MV-4-11 (cell line): ENCODE measurements at places on chromosomes 3 and 15.

GRCh38 chr15:81819924-81820635 is 225.7 kb downstream of the MEX3B start:
- DNase-seq: no peak

- DNase-seq: peak; percentile 54
Observed at GRCh38 chr15:38398134-38398533, 55.8 kb upstream of the FAM98B start.

DNA sequence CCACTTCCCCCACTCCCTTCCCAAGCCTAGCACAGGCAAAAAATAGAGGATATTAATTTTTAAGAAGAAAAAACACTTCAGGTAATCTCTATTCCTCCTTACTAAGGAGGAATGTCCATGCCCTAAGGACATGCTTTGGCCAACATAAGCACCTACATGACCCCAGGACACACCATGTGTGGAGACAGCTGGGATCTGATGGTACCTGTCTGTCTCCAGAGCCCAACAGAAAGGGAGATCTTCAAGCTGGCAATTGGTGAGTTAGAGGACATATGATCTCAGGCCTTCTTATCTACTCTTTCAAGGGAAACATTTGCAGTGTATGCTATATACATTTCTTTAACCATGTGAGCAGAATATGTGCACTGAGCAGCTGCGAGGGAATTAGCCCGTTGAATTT is 7.0 kb downstream of the TM4SF4 start:
- no peak for DNase-seq

DNA sequence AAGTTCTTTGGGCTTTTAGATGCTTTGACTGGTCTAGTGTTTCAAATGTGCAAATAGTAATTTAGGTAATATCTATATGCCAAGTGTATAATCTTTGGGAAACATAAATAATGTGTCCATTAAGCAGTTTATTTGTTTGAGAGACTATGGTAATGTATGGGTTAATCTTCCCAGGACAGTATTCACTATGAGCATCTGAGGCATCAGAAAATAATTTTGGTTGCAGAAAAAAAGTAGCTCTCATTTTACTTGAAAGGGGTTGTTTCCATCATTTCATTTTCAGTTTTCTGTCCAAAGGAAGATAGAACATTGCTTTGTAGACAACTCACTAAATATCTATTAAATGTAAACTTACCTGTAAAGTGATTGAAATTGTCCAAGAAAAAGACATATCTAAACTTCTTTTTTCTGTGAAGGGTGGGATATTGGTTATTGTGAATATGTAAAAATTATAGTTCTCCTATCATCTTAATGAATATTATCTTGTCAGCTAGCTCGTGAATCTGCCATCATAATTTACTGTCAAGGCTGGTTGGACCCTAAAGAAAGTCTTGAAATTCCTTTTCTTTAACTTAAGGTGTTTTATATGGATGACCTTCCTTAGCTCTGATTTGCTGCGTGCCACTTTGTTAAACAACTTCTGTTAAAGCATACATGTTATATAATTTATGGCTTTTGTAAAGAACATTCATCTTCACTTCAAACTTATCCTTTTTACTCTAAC is 108.8 kb downstream of the EPHA3 start:
- no peak for DNase-seq

DNA sequence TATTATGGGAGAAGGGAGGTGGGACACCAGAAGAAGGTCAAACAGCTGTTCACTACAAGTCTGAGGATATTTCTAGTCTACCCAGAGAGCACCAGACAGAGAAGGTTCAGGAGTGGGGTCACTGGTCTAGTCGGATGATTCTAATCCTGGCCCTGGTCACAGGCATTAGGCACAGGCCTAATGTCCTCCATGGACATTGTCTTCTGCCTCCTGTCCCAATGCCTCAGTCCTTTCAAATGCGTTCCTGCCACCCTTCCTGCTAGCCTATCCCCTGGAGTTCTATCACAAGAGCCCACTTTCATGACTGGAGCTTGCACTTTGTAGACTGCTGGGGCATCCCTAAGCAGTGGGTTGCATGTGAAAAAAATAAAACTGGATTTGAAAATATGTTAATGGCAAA is 83.9 kb upstream of the PFN2 start:
- DNase-seq: no peak

DNA sequence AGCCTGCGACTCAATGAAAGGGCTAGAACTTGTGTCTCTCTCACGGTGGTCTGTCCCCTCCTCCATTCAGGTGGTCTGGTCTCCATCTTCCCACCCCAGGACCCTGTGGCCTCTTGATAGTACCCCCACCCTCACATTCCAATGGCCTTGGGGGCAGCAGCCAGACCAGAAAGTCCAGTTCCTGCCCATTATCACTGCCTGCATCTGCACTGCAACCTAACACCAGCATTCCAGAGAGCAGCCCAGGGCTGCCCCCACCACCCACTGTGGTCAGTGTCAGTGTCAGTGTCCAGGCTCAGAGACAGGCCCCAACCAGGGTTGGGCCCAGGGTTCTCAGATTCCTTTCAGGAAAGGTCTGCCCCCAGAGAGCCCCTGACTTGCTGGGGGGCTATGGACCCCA is 12.6 kb downstream of the IGDCC3 start:
- DNase-seq: no peak

DNA sequence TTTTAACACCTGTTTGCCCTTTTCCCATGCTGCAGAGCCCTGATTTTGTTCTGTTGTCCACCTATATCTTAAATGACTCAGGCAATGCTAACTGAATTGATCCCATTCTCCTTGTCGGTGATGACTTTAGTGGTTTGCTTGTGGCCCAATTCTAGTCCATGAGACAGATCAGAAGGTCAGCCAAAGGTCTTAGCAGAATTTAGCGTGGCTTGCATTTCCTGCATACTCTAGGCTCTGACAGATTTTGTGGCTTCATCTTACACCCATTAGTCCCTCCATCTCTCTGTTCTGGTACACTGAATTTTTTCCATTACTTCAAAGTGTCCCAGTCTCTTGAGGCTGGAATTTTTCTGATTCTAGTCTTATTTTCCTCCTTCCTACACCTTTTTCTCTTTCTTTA is 161.9 kb downstream of the STAC start:
- DNase-seq: no peak

- DNase-seq: peak; percentile 89
Observed at GRCh38 chr3:37301980-37302708, 127.8 kb upstream of the LRRFIP2 start.

DNA sequence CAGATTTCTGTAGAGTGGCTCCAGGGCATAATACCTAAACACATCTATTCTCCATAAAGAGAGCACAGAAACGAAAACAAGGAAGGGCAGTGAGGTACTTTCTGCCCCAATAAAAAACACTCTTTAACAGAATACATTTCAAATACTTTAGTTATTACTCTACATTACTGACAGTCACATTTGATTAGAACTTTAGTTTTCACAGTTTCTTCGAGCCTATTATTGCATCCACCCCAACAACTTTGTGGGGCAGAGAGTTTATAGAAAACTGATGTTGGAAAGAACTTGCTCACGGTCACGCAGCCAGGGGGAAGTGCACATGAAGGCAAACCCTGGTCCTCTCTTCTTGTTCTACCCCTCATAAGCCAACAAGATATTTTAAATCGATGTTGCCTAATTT is 9.0 kb downstream of the VPS39 start:
- DNase-seq: no peak

- DNase-seq: no peak
Observed at GRCh38 chr3:7687428-7688147, 814.0 kb upstream of the LMCD1 start.

- DNase-seq: no peak
Observed at GRCh38 chr15:64942356-64942755, 30.7 kb downstream of the ANKDD1A start.

- DNase-seq: no peak
Observed at GRCh38 chr15:26223720-26224119, 360.6 kb upstream of the ATP10A start.

DNA sequence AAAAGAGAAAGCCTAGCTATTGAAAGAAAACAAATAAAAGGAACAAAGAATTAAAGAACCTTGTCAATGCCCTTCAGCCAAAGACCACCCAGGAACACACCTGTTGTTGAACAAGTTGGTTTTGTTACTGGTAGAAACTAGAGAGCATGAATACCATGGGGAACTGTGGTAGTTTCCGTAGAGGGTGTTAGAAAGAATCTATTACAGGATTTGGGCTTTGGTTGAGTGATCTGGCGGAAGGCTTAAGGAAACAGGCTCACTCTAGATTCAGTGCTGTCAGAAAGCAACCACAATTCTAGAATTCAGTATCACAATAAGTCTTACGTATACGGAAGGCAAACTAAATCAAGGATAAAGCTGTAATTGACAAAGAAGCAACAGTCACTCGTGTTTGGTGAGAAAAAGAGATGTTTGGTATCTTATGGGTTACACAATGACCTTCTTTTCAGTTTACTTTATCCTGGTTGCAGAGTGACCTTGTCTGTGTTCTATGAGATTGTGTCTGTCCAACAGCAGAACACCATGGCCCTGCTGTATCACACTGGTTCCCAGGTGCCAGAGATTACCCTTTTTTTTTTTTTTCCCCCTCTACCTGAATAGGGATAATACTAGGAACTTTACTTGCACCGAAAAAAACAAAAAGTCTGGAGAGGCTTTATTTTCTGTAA is 265.9 kb downstream of the SHQ1 start:
- peak; percentile 53 for DNase-seq

DNA sequence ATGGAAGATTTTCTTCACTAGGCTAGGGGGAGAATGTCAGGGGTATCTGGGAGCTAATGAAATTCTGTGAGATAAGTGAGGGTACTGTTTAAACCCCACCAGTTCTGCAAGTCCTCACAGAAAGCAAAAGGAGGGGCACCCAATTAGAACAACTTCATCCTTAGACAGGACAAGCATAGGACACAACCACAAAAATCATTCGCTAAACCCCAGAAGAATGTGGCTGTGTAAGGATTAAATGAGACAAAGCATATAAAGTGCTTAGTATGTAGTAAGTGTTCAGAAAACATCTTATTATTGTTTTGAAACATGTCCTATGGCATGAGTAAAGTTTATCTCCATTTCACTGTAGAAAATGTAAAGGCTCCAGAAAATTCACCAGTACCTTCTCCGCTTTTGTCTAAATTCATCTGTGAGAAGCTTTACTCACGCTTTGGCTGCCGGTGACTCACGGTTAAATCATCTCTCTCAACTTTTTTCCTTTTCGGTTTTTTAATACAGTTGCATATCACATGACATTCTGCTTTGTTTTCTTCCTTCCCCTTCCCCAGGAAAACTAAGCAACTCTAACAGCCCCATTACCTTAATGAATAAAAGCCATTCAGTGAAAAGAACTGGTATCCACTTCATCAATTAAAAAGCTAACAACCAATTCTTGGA is 1.7 kb downstream of the CLRN1 start:
- DNase-seq: no peak

DNA sequence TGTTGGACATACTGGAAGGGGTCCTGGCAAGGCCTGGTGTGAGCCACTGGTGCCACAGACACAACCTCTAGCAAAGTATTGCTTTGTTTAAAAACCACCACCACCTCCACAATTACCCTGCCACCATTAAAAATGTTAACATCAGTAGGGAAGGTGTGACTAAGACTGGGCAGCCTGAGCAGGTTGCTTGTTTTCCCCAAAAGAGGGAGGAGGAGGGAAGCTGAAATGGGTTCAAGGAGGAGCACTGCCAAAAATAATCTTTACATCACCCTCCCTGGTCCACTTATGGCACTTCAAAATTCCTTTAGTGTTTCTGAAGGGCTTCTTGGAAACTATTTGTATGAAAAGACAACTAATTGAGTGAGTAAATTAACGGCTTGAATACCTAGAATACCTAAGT is 99.8 kb upstream of the FGF7 start:
- no peak for DNase-seq

DNA sequence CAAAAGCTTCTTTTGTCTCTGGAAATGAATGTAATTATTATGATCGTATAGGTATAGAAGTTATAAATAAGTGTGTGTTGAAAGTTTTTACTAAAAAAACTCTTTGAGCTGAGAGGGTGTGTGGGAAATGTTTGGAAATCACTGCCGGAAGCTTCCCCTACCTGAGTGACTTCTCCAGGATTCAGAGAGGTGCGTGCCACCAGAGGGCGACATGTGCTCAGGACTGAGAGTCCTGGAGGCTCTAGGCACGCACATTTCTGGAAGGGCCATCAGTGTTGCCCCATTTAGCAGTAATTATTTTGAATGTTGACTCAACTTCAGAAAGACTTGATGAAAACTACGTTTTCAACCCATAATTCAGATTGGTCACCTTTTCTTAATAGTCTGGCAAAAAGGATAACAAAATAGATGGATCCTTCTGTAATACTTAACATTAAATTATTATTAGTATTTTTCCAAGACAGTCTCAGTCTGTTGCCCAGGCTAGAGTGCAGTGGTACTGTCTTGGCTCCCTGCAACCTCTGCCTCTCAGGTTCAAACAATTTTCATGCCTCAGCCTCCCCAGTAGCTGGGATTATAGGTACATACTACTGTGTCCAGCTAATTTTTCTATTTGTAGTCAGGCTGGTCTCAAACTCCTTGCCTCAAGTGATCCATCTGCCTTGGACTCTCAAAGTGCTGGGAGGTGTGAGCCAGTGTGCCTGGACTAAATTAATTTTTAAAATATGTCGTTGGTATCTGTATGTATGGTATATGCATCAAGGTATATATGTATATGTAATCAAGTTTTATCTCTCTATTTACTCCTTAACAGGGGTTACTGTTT is 34.5 kb downstream of the GPR171 start:
- DNase-seq: peak; percentile 49

DNA sequence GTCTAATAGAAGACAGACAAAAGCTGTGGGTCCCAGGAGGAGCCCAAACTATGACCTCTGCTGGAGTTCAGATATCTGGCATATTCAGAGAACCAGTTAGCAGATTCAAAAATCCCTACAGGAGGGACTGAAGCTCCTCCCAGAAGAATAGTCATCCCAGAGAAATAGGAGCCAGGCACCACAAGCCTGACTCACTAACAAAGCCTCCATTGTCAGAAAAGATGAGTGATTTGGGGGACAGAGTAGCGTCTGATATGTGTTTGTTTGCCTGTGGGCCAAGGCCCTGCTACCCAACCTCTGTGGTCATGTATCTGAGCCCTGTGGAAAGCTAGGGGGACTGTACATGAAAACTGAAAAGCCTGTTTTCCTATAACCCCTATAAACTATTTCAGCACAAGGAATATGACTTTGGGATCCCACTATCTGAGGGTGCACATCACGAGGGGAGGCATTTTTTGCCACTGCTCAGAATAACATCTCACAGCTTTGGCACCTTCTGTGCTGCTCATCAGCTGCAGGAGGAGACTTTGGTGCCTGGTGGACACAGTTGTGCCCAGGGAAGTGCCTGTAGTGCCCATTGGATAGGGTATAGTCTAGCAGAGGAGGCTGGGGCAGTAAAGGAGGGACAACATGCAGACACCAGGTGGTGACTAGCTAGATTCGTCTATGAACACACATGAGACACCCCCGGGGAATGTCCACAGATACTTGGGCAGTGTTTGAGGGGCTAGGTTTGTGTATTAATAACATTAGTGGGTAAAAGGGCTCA is 9.7 kb upstream of the LARP6 start:
- DNase-seq: no peak
